CD4-positive, alpha-beta memory T cell (primary cell): ENCODE measurements at places on chromosomes 16 and 17.

DNA sequence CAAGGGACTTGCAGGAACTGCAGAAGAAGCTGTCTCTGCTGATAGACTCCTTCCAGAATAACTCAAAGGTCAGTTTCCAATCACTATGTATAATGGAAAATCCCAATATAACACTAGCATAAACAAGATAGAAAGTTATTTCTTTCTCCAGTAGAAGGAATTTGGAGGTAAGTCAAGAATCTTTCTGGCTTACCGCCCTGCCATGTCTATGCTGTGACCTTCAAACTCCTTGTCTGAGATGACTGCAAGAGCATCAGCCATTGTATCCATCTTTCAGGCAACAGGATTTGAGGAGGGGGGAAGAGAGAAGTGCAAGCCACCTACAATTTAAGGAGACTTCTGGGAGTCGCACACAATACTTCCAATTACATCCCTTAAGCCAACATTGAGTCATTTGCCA is 2.7 kb downstream of the LDAF1 start:
- no peak for DNase-seq

GRCh38 chr16:35725949-35726348 is 2266.5 kb downstream of the TP53TG3F start:
- no peak for DNase-seq

DNA sequence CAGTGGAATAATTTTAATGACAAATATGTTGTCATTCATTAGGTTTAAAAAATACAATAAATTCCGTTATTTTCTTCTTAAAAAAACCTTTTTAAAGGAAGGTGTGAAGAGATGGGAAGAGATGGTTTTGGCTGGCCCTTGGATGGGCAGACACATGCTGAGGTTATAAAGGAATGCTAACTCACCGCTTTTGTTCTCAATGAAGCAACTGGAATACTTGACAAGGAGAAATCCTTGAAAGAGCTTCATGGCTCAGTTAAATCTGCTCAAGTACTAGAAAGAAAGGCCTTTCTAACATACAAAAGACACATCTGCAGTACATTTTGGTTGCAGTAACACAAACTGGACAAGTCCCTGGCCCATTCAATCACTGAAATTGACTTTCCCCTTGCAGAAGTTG is 158.3 kb upstream of the KCNJ16 start:
- no peak for DNase-seq

DNA sequence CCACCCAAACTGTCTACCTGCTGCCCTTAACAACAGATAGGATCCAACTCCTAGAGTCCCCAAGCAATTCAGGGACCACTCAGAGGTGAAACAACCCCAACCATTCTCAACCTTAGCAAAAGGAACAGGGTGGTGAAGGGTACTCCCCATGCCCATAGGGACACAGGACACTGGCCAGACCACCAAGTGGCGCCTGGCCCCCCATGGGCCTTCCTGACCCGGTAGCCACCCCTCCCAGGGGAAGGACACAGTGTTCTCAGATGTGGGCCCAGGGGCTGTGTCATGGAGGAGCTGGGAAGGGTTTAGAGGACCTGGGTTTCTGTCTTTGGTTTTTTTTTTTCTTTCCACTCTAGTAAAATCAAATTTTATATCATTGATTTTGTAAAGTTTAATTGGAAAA is 9.7 kb upstream of the SLC25A39 start:
- no peak for DNase-seq

DNA sequence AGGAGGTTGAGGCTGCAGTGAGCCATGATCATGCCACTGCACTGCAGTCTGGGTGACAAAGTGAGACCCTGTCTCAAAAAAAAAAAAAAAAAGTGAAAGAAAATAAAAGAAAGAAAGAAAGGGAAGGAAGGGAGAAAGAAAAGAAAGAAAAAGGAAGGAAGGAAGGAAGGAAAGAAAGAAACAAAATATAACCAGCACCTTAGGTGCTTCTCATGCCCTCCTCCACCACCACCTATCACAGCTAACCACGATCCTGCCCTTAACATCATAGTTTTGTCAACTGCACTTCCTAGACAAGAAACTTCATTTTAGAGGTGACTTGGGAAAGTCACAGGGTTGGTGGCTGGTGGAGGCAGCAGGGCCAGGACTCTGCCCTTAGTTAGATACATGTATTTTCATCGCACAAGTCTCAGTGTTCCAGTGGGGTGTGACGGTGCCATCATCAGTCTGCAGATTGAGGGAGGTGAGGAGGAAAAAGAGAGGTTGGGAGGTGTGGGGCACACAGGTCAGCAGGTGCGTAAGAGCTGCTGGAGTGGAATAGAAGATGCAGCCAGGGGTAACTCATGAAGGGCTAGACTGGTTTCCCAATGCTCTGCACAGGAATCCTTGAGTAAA is 10.0 kb downstream of the SUPT4H1 start:
- no peak for DNase-seq
